Amniotic stem cell (primary cell): ENCODE measurements at places on chromosomes 7 and 10.
A peak's percentile ranks its signal among the peaks of the same experiment; 100 is the strongest.

DNA sequence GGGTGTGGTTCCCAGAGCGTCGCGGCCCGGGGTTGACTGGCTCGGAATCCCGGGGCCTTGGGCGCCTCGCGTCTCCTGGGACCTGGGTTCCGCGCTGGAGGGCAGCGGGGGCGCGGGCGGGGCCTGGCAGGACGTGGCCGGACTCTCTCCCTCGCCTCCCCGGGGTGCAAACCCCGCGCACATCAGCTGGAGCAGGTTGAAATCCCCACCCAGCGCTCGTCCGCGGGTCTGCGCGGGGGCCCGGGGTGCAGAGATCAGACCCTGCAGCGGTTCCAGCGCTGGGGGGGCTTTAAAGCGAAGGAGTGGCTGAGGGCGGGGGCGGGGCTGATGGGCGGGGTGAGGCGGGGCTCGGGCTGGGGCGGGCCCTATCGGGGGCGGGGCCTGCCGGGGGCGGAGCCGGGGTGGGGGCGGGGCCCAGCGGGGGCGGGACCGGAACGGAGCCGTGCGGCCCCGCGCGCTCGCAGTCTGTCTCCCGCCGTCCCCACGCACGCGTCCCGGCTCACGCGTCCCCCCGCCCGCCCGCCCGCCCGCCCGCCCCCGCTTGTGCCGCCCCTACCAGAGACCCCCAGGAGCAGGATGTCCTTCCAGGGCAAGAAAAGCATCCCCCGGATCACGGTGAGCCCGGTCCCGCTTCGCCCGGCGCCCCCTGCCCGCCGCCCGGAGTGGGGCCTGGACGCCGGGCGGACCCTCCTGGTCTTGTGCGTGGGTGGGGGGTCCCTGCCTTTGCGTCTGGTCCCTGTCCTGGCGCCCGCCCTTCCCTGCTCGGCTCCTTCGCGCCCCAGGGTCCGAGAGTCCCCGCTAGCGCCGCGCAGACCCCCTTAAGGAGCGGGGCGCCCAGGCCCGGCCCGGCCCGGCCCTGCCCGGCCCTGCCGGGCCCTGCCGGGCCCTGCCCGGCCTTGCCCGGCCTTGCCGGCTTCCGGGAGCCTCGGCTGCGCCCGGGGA is at the start of gene DPYSL4:
Gene DPYSL4 (plus strand): TSS at position 461 of the 942 bp plus-strand sequence. CDS start 116 bp downstream, at position 577.
- no peak for DNase-seq

GRCh38 chr7:33035776-33036175 is 26.8 kb downstream of the NT5C3A start:
- no peak for DNase-seq

DNA sequence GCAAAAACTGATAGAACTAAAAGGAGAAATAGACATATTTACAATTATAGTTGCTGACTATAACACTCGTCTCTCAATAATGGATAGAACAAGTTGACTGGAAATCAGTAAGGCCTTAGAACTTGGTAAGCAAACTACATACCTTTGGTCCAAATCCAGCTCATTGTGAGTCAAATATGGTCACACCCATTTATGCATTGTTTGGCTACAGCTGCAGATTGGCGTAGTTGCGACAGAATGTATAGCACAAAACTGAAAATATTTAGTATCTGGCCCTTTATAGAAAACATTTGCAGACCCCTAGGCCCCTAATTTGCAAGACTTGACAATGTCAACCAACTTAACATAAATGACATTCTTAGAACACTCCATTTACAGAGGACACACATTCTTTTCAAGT is 103.6 kb upstream of the EGR2 start:
- no peak for DNase-seq

DNA sequence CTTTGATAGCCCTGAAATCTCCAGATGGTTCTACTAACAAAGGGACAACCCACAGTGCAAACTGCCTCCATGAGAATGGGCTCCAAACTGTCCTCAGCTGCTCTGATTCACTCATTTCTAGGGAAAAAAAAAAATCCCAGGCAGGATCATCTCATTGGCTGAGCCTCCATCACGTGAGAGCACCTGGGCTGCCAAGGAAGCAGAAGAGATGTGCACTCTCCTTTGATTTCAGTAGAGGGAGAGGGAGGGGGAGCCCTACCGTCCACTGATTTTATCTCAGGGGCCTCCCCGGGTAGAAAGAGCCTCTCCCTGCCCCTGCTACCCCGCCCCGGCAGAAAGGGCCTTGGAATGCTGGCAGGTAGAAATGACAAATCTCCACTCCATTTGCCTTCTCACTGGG is 725.4 kb downstream of the PHTF2 start:
- DNase-seq: no peak

GRCh38 chr10:103058034-103058433 is 135.0 kb downstream of the NT5C2 start:
- DNase-seq: no peak

- DNase-seq: no peak
Measured at GRCh38 chr7:156058248-156058647, 246.0 kb upstream of the SHH start.

GRCh38 chr7:121085922-121086321 is 97.4 kb downstream of the CPED1 start:
- DNase-seq: peak; percentile 3

DNA sequence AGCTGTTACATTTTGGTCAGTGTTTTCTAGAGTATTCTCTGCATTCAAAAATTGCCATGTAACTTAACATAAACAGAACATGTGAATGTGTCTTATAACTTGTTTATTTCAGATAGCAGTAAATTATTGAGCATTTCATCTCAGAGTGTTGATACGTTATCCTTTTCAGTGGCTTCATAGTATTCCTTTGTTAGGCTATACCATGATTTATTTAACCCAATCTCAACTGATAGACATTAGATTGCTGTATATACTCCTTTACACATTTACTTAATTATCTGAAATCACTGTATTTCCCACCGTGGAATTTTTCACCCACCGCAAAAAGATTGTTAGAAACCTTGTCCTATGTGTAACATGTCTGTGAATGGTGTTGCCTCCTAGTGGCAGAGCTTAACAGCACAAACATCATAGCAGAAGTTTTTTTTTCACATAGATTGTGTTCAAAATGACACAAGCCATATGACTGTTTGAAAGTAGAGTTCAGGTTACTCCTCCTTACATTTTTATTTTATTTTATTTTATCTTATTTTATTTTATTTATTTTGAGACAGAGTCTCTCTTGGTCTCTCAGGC is 21.4 kb downstream of the SLF2 start:
- no peak for DNase-seq

GRCh38 chr7:57423768-57424167 is 26.2 kb upstream of the ZNF716 start:
- DNase-seq: no peak

- no peak for DNase-seq
Measured at GRCh38 chr7:99194301-99194700, 13.6 kb downstream of the KPNA7 start.

DNA sequence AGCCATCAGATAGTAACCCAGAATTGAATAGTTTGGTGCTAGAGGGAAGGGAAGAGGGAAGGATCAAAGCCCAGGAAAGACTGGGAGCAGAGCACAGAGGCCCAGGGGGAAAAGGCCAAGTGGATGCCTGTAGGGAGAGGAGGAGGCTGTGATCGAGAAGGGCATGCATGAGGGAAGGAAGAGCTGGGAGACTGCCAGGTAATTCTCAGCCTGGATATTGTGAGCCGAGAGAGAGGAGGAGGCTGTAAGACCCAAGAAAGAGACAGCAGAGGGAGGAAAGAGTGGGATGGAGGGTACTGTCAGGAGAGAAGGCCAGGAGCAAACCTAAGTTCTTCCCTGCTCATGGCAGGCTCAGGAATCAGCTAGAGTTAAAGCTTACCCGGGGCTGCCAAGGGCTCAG is 178.2 kb downstream of the CCDC3 start:
- DNase-seq: no peak

GRCh38 chr7:50779427-50779826 is 3.3 kb downstream of the GRB10 start:
- DNase-seq: no peak

GRCh38 chr10:120433141-120433540 is 23.9 kb upstream of the PLPP4 start:
- no peak for DNase-seq

- DNase-seq: no peak
Measured at GRCh38 chr7:31815796-31816195, 128.8 kb downstream of the PPP1R17 start.

- DNase-seq: no peak
Measured at GRCh38 chr10:131689486-131689885, 211.3 kb upstream of the PPP2R2D start.

DNA sequence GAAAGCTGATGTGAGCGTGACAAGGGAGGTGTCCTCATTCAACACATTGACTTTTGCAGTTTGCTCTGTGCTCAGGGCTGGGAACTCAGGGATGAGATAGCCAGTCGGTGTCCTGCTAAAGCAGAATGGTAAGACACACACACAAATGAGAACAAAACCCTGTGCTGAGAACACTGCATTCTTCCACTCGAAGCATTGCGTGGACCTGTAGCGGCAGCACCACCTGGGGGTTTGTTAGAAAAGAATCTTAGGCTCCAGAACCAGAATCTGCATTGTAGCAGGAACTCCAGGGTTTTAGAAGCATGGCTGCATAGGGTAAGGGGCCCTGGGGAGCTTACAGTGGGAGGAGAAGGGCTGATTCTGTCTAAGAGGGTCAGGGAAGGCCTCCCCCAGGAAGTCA is 21.5 kb upstream of the OGDHL start:
- no peak for DNase-seq

DNA sequence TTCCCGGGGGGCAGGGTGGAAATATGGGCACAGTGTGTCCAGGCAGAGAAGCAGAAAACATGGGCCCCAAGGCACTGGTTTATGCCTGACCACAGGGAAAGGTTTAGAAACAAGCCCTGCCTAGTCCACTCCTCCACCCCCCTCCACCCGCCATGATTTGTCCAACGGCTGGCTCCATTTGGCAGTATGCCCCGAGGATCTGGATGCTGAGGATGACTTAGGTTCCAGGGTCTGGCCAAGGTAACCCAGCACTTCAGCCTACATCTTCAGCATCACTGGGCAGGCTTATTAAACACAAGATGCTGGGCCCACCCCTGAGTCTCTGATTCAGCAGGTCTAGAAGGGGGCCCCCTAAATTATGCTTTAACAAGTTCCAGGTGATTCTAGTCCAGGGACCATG is 121.9 kb downstream of the RALA start:
- no peak for DNase-seq

DNA sequence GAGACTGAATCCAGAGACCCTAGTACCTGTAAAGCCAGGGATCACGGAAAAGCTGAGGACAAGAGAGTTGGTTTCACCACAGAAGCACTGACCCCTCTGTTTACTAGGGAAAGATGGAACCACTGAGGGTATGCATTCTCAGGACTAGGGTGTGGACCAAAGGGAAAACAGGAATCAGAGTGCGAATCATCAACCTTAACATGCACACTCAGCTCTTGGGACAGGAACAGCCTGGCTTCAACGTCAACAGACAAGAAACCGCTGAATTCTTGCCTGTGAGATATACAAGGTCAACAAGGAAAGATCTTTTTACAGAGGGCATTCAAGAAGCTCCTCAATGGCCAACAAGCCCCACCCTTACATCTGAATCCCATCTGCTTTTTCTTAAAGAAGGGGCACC is 14.9 kb downstream of the TNRC18 start:
- DNase-seq: no peak

- no peak for DNase-seq
Measured at GRCh38 chr10:26372513-26373354, 65.4 kb upstream of the APBB1IP start.
